Type B pancreatic cell (in vitro differentiated cells): ENCODE measurements at places on chromosomes 3 and 15.

- DNase-seq: no peak
- H3K4me1 ChIP-seq: peaks cover 33% of the 10 kb centered on the region
- H3K36me3 ChIP-seq: no peaks in the 10 kb centered on the region
- H3K4me3 ChIP-seq: no peak overlapping the region
- no peaks in the 10 kb centered on the region for H3K27me3 ChIP-seq
- no peak overlapping the region for H3K27ac ChIP-seq
These were observed 203.8 kb upstream of the MCTP2 start for GRCh38 chr15:94027581-94027980.

GRCh38 chr3:46733026-46733800 lies 15.5 kb upstream of the PRSS50 start:
- H3K36me3 ChIP-seq: no peaks in the 10 kb centered on the region
- no peak overlapping the region for H3K27ac ChIP-seq
- H3K4me1 ChIP-seq: peaks cover 4% of the 10 kb centered on the region
- peak; percentile 37 for DNase-seq
- no peaks in the 10 kb centered on the region for H3K27me3 ChIP-seq

DNA sequence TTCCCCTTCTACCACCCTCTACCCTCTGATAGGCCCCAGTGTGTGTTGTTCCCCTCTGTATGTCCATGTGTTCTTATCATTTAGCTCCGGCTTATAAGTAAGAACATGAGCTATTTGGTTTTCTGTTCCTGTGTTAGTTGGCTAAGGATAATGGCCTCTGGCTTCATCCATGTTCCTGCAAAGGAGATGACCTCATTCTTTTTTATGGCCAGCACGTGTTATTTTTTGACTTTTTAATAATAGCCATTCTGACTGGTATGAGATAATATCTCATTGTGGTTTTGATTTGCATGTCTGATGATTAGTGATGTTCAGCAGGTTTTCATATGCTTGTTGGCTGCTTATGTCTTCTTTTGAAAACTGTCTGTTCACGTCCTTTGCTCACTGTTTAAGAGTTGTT lies 63.1 kb upstream of the NPHP3 start:
- no peaks in the 10 kb centered on the region for H3K4me1 ChIP-seq
- H3K36me3 ChIP-seq: no peaks in the 10 kb centered on the region
- no peak overlapping the region for H3K4me3 ChIP-seq
- DNase-seq: no peak
- H3K27me3 ChIP-seq: no peaks in the 10 kb centered on the region
- no peak overlapping the region for H3K27ac ChIP-seq

- DNase-seq: no peak
- no peak overlapping the region for H3K27ac ChIP-seq
- no peaks in the 10 kb centered on the region for H3K36me3 ChIP-seq
- peaks cover 8% of the 10 kb centered on the region for H3K4me1 ChIP-seq
- no peak overlapping the region for H3K4me3 ChIP-seq
These were observed 20.0 kb downstream of the SLC28A1 start for GRCh38 chr15:84904419-84904818.
